AG08396 (cell line): ENCODE measurements at places on chromosomes 12 and 14.
A peak's percentile ranks its signal among the peaks of the same experiment; 100 is the strongest.

GRCh38 chr14:32244404-32244803 lies 41.3 kb upstream of the RNU6-8 start:
- DNase-seq = no peak

DNA sequence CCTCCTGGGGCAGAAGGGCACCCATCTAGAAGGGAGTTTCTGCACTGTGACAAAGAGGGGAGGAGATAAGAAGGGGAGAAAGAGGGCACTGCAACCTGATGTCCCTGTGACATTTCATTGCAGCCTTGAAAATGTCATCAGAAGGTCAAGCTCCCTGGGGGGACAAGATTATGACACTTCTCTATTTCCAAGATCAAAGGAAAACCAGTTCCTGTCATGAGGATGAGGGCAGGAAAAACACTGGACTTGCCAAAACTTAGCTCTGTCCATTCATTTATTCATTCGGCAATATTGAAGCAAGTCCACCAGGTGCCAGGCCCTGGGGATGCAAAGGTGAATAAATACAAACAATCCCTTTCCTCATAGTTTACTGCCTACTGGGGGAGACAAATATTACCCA lies 138.4 kb upstream of the CDKN3 start:
- no peak for DNase-seq

DNA sequence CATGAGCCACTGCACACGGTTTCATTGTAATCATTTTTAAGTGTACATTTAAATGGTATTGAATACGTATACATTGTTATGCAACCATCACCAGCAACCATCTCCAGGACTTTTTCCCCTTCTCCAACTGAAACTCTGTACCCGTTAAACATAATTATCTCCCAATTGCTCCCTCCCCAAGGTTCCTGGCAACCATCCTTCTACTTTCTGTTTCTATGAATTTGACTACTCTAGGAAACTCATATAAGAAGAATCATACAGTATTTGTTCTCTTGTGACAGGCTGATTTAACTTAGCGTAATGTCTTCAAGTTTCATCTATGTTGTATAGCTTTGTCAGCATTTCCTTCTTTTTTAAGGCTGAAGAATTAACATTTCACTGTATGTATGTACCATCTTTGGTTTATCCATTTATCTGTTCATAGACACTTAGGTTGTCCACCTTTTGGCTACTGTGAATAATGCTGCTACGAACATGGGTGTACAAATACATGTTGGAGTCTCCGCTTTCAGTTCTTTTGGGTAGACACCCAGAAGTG lies 223.1 kb downstream of the EFCAB11 start:
- no peak for DNase-seq

DNA sequence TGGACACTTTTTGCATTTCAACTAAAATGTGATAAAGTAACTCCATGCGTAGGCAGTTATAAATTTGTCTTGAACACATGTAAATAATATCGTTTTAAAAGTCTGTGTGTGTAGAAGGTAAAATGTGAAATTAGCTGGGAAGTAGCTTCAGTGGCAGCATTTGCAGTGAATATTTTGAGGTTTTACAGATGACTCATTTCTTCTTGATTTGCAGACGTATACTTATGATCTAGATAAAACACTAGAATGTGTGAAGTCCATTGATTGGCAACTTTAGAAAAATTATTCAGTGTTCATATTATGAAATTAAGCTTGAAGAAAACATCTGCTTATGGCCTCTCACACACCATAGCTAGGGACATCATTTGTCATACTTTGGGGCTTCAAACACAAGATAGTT lies 788.6 kb upstream of the NOVA1 start:
- DNase-seq = no peak

- DNase-seq = no peak
Observed at GRCh38 chr14:84273181-84273580, 1256.8 kb upstream of the FLRT2 start.

GRCh38 chr14:85400678-85401077 lies 129.3 kb upstream of the FLRT2 start:
- no peak for DNase-seq

DNA sequence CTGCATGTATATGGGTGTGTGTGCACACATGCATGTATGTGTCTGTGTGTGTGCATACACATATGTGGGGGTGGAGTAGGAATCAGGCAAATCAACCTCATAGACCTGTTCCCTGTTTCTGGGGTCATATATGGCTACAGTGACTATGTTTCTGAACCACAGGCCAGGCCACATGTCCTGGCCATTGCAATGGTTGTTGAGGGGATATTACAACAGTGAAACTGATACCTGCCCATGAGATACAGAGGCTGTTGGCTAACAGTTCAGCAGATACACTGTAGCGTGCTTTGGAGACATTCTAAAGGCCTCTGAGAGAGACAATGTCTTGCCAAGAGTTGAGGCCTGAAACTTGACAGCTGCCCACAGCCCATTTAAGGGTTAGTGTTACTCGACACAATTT lies 47.3 kb upstream of the FOS start:
- no peak for DNase-seq

- DNase-seq = no peak
Observed at GRCh38 chr14:95286645-95287044, 33.1 kb downstream of the CLMN start.

GRCh38 chr12:68962877-68963855 lies 30.2 kb upstream of the CPM start:
- no peak for DNase-seq

DNA sequence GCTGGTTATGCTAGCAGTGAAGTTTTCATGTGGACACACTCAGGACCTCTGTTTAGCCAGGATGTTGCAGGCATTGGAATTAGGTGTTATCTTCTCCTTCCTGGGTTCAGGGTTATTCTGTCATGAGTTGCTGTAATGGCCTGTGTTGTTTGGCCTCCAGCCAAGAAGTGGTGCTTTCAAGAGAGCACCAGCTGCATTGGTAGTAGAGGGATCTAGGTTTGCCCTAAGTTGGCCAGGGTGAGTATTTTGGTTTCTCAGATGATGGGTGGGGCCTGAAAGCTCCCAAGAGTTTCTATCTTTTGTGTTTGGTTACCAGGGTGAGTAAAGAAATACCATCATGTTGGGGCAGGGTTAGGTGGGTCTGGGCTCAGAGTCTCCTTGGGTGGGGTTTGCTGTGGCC lies 2.7 kb upstream of the GZMH start:
- DNase-seq = no peak

DNA sequence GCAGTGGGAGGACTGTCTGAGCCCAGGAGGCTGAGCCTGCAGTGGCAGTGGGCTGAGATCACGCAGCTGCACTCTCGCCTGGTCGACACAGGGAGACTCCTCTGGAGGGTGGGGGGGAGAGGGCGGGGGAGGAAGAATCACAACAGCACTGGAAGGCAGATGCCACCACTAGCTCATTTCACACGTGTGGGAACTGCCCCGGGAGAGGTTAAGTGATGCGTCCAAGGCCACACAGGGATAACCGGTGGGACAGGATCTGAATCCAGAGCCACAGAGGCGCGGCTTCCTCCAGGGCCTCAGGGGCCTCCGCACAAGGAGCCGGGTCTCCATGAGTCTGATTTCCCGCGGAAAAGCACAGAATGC lies 20.8 kb downstream of the STX2 start:
- no peak for DNase-seq

GRCh38 chr14:68292441-68293215 lies 473.0 kb downstream of the RAD51B start:
- DNase-seq = no peak

DNA sequence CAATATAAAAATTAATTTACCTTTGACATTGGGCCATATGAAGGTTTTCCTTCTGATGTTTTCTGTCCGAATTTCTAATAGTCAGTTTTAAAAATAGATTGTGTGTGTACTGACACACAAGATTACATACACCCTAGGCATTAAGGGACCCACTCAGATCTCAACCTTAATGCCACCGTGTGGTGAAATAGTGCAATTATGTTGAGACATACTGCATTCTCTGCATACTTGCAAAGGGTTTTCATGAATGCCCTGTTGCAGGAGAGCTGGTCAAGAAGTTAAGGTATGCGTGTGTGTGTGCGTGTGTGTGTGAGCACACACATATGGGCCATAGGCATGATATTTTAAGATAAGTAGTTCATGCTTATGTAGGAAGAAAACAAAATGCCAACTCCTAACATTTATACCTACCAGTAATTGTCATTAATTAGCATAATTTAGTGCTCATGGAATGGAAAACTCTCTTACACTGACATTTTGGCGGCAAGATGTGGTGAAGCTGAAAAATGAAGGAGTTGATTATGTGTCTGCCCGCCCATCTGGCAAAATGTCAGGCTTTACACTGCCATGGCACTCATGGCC lies 58.8 kb downstream of the PIK3C2G start:
- DNase-seq = peak; percentile 23

- peak; percentile 49 for DNase-seq
Observed at GRCh38 chr12:30725739-30726138, 29.0 kb downstream of the CAPRIN2 start.

GRCh38 chr14:50762001-50762930 lies 68.7 kb downstream of the NIN start:
- peak; percentile 52 for DNase-seq

GRCh38 chr12:119255314-119255713 lies 76.6 kb downstream of the HSPB8 start:
- DNase-seq = no peak

GRCh38 chr12:9725213-9725870 lies 7.6 kb downstream of the CLECL1 start:
- DNase-seq = no peak

DNA sequence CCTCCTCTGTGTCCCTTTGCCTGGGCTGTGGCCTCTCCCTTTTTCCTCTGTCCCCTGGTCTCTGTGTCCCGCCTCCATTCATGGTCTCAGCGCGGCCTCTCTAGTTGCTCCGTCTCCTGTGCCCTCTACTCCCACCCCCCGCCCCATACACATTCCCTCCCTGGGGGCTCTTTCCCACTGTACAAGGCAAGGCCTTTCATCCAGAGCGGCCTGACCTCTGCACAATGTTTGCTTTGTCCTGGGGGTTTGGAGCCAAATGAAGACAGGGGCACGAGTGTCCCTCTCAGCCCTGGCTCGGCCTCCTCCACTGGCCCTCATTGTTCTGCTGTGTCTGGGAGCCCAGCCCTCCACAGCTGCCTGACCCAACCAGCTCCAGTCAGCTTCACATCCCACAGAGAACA lies 678.6 kb downstream of the BCL11B start:
- no peak for DNase-seq

DNA sequence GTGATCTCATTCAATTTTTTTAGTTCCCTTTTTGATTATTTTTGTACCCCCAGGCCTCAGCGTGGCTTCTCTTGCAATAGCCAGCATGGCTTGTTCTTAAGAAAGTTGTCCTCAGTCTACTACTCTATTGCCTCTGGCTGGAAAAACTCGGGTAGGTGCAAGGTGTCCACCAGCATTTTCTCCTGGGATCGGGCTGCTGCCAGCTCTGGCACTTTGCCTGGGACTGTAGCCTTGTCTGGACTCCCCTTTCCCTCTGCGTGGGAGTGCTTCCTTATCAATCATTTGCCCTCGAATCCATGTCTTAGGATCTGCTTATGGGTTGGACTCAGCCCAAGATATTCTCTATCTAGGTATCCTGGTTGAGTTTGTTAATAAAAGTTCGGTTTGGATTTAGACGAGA lies 773.4 kb downstream of the DIO2 start:
- DNase-seq = no peak

DNA sequence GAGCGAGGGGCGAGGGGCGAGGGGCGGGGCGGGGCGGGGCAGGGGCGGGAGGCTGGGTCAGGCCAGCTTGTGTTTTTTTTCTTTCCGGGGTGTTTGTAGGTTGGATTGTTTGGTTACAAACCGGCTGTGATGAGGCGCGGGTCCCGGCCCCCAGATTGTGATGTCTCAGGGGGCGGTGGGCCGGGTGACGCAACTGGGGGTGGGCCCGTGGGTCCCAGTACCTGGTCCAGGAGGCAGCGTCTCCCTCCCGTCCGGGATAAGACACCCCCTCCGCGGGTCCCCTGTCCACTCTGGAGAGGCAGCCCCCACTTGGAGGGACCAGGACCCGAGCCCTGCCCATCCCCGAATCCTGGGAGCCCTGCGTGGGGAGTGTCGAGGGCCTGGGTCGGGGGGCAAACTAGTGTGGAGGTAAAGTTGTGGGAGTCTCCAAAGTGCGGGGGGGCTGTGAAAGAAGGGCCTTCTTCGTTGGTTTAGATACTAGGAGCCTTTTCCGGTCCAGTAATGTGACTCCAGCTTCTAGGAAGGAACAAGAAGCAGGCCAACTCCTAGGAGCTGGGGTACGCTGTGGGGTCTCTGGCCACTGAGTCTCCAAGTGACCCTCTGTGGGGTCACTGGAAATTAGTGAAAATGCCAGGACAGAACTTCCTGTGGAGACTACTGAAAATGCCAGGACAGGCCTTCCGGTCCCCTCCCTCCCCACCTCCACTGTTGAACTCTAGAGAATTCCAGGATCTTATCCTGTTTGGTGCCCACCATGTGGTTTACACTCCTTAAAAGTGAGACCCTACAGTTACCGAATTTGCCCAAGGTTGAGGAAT lies 579 bp upstream of the CLMN start:
- no peak for DNase-seq

DNA sequence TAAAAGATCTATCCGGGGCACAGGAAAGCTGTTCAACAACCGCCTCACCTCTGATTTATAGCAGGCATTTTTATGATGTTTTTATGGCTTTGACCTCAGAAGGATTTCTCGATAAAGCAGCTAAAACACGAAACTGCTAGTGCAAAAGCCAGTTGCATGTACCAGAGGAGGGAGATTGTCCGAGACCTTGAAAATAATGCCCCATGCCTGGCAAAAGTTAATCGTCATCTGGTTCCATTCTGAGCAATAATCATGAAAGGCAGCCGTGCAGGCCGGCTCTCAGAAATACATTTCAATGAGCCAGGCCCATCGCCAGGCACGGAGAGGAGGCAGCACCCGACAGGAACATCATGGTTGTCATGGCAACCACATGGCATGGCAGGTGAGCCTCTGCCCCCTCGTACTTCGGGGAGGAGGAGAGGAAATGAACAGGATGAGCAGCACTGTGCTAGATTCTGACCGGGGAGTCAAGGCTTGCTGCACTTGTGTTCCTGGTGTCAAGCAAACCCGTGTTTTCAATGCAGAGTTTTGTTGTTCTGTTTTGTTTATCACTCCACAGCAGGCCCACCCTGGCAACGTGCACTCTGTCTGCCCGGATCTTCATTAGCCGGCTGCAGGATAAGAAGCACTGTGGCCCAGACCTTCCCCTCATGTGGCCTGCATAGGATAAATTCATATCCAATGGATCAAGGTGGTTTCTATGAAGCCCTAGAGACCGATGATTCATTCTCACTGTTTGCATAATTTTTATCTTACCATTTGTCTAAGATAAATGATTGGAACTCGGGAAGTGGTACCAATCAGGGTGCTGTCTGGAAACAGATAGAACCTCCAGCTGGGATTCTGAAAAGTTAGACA lies 160.2 kb downstream of the RIMBP2 start:
- DNase-seq = no peak

DNA sequence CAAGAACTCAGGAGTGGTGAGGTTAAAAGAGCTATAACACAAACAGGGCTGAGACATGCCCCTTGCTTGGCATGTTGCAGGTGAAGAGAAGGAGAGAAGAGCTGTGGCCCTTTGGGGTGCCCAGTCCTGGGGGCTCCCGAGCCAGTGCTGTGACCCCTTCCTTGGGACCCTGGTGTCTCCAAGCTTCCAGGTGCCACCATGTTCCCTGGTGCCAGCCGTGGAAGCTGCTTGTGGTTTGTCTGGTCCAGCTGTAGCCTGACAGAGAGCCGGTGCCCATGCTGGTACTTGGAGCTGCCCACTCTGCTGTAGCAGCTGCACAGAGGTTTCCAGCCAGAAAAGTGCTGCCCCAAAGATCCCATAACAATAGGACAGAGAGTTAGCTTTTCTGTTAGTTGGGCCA lies 159.2 kb upstream of the SLC38A2 start:
- no peak for DNase-seq
